GM12892 (cell line): ENCODE measurements at places on chromosomes 6 and 20.

DNA sequence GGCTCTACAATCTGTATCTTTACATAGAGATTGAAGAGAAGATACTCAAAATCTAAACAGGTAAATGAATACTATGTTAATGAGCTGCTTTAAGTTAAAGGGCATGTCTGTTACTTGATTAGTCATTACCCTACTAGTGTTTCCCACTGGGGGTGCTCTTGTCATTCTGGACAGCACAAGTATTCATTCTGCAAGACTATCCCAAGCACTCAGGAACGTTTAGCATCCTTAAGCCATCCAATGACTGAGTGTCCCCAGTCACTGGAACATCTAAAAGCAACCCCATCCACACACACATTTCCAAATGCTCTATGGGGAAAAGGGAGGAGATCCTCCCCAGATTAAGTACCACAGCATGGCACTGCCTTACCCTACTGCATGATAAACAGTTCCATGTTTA is 25.7 kb downstream of the EZR start:
- no peak for DNase-seq

DNA sequence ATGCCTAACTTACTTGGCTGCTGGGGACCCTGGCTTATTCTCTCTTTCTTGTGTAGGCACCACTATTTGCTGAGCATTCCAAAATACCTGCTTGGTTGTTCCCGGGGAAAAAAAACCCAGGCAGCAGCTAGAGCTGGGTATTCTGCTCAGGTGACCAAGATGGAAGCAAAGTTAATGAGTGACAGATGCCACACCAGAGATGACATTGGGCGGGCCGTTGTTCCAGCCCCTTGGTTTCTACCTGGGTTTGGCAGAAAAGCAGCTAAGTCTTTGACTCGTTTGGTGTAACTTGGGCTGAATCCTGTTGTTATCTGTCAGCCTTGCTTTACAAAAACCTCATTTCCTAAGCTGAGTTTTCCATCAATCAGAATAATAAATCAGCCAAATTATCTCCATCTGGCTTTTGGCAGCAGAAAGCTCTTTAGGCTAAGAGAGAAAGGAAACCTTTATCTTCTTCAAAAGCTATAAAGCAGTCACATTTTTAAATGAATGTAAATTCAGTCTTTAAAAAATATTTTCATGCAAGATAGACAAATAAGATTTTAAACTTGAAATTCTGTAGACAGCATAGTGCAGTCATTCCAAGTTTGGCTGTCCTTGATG is 202.0 kb upstream of the GMDS start:
- no peak for DNase-seq

DNA sequence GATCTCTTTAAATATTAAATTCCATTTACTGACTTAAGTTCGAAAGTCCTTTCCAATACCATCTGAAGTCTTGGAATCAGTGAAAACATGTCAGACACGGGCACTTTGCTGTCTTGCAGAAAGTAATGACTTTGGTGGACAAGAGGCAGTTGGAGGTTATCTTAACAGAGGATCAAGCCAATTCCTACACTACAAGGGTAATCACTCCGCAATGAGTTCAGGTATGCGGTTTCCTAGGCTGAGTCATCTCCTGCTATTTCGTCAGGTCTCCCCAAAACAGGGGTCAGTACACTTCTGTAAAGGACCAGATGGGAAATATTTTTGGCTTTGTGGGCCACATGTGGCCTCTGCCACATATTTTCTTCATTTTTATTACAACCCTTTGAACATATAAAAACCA is 656.6 kb downstream of the KIF16B start:
- no peak for DNase-seq

GRCh38 chr6:53172468-53172803 is 23.8 kb upstream of the GCM1 start:
- no peak for DNase-seq

DNA sequence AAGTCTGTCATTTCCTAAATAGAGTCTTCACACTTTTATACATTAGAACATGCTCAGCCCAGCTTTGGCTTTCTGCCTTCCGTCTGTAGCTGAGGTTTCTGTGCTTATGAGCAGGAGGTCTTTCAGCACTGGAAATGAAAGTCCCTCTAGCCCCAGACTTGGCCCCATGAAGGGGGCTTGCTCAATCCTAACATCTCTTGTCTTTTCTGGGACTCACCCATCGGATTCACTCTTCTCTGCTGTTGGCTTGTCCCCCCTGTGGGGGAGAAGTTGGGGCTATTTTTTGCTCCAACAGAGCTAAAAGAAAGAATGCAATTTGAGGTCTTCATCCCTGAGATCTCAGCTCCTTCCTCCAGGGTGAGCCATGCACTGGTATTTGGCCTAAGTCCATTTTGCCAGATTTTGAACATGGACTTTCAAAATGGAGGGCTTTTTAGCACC is 177.7 kb downstream of the MRPL14 start:
- no peak for DNase-seq
